Mucosa of descending colon (tissue), 3 donors: ENCODE measurements at places on chromosomes 11 and 22.

DNA sequence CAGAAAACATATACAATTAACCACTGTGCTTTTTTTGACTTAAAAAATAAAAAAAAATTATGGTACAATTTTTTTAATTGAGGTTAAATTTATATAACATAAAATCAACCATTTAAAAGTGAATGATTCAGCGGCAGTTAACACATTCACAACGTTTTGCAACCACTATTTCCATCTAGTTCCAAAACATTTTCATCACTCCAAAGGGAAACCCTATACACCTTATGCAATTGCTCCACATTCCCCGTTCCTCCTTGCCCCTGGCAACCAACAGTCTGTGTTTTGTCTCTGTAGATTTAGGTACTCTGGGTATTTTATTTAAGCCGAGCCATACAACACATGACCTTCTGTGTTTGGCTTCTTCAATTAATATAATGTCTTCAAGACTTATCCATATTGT lies 15.3 kb downstream of the DDI1 start:
- DNase-seq, result no peak

- peak; percentile 41 for DNase-seq
Observed at GRCh38 chr11:65911682-65912568, 6.9 kb downstream of the C11orf68 start.

DNA sequence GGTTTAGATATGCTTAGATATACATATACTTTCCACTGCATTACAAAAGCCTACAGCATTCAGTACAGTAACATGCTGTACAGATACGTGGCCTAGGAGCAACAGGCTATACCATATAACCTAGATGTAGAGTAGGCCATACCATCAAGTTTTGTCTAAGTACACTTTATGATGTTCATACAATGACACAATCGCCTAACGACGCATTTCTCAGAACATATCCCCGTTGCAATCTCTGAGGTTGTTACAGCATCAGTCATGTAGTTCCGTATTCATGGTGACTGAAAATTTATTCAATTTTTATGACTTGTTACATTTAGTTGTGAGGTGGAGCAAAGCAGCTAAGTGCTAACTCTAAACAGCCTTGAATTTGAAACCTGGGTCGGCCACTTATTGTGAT lies 6.7 kb downstream of the ZBTB44 start:
- no peak for DNase-seq

- no peak for DNase-seq
Observed at GRCh38 chr11:124195189-124195734, 12.1 kb downstream of the OR10D3 start.

DNA sequence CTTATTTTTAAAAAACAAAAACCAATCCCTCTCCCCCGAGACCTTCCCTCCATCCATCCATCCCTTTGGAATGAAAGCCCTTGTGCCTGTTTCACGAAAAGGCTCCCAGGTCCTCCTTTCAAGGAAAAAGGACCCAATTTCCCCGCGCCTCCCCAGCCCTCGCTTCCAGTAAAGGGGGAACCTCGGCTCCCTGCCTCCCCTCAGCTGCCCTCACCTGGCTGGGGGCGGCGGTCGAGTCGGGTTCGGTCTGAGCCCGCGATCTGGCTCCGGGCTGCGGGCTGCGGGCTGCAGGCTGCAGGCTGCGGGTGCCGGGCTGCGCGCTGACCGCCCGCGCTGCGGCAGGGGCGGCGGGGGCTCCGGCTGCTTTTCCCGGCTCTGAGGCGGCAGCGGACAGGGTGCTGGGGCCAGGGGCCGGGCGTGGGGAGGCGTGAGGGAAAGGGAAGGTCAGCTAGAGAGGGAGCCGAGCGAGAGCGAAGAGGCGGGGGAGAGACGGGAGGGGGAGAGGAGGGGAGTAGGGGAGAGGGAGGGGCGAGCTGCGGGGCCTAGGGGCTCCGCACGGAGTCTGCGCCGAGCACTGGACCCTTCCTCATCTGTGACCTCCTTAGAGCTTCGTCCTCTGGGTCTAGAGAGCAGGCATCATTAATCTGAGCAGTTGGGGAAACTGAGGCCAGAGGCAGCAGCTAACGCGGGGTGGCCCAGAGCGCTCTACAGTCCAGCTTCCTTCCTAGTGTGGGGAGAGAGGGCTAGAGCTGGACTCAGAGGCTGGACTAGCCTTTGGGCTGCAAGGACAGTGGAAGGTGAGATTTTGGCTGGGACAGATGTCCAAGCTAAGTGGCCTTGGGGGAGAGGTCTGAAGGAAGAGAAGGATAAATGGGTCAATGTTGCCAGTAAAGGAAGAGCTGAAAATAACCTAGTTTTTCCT lies at the start of gene C1QTNF4:
C1QTNF4 (minus strand) TSS at position 478 of the 922 bp plus-strand sequence. CDS start 3,601 bp downstream, outside the sequence.
- no peak for DNase-seq

GRCh38 chr11:969651-970205 lies 44.1 kb downstream of the AP2A2 start:
- DNase-seq, result no peak

DNA sequence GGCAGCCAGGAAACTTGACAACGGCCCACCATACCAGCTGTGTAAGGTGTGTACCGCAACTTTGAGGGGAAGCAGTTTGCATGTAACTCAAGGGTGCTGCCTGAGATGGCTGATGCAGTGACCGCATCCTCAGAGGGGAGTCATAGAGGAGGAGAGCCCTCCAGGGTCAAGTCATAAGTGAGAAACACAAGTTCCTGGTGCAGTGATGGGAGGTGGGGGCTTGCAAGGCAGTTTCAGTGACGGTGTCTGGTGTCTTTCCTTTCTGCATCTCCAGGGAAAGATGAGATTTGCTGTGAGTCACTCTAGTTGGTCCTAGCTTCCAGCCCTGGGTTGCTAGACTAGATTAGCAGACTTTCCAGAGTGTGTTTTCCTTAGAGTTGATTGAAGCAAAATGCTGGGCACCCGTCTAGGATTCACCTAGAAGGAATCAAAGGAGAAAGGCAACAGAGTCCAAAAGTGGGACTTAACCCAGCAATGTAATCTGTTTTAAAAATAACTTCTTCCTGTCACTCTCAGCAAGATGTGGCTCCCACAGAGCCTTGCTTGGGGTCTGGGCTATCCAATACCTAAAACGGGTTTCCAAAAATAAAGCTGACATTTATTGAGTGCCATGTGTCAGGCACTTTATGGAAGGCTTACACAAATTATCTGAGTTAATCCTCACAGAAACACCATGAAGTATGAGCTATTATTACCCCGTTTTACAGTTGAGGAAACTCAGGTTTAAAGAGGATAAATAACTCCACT lies 265.4 kb upstream of the PLET1 start:
- no peak for DNase-seq

GRCh38 chr22:46813816-46814597 lies 51.6 kb downstream of the TBC1D22A start:
- DNase-seq, result no peak

- DNase-seq, result no peak
Observed at GRCh38 chr11:61138935-61139334, 22.3 kb downstream of the VPS37C start.

GRCh38 chr11:104565583-104565961 lies 332.7 kb downstream of the CASP12 start:
- DNase-seq, result no peak
